Spinal cord (tissue), 10 donors: ENCODE measurements at places on chromosomes 2 and 18. TPM values are rescaled to one million over a fixed set of nuclear protein-coding genes. Genes with fewer than 3 reads are reported as not detected.

DNA sequence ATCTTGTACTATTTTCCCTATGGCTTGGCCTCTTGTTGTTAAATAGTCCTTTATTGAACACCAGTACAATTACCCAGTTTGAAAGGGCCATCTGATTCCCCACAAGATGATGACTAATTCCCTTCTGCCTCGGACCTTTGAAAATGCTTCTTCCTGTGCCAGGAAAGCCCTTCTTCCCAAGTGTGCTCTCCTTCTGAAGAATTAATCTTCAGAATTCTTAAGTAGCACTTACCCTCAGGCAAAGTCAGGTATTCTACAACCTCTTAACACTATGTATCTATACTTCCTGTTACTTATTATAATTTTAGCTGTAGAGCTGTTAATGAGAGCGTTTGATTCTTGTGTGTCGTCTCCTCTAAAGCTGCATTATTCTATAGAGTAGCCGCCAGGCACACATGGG lies 28.6 kb upstream of the MEX3C start:
- H3K4me1 ChIP-seq: no peaks in the 10 kb centered on the region
- H3K27ac ChIP-seq: no peak overlapping the region
- no peaks in the 10 kb centered on the region for H3K27me3 ChIP-seq
- DNase-seq: no peak
- H3K36me3 ChIP-seq: no peaks in the 10 kb centered on the region
- no peak overlapping the region for H3K4me3 ChIP-seq

DNA sequence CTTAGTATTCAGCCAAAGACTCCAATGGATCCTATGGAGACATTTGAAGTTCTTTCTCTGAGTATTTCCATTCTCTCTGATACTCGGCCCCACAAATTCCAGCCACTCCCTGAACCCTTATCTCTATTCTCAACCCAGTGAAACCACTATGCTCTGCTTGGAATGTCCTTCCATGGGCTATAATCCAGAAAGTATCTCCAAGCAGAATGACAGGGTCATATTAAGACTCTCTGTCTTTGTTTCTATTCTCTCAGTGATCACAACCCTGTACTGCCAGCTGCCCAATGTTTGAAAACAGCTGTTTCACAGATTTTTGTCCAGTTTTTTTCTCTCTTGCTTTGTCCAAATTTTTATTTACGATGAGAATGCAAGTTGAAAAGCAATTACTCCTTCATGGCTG lies 21.9 kb downstream of the CHMP3 start:
- no peak overlapping the region for H3K4me3 ChIP-seq
- no peaks in the 10 kb centered on the region for H3K27me3 ChIP-seq

DNA sequence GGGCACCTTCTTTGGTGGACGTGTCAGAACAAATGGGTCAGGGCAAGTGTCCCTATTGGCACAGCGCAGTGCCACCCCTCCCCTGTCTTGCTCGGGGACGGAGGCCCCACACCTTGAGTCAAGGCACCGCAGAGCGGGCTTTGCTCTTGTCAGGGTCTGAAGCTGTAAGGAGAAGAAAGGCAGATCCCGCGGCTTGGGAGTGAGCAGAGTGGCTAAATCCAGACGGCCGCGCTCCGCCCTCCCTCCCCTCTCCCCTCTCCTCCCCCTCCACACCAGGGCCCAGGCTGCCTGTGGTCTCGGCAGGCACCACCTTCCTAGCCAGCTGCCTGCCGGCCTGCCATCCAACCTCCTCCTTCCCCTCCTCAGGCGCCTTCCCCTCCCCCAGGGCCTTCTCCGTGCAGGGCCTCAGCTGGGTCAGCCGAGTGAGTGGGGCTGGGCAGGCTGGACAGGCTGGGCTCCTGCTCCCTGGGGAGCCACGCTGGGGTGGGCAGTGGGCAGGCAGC lies 25.8 kb downstream of the SPEG start:
- peaks cover 71% of the 10 kb centered on the region for H3K36me3 ChIP-seq
- H3K27me3 ChIP-seq: no peaks in the 10 kb centered on the region
- H3K4me1 ChIP-seq: peaks cover 28% of the 10 kb centered on the region
- no peak overlapping the region for H3K4me3 ChIP-seq

The CFAP65 gene
- polyA plus RNA-seq: 5.3 TPM

DNA sequence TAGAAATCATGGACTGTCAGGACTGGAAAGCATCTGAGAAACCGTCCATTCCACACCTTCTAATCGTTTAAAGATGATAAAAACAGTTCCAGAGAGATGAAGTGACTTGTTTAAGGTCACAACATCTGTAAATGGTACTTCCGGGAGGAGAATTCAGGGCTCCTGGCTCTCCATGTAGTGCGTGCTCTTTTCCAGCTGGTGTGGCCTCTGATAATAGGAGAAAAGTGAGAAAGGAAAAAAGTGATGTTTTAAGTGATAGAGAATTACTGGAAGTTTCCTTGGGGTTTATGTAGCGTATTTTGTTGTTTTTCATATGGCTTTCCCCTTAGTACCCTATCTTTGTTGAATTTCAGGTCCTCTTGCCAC lies 663 bp downstream of the C2orf49 start:
- H3K27me3 ChIP-seq: no peaks in the 10 kb centered on the region
- peak overlapping the region; percentile 97 for H3K27ac ChIP-seq
- H3K4me3 ChIP-seq: peak overlapping the region; percentile 95

GRCh38 chr2:98669675-98670074 lies 61.3 kb downstream of the MGAT4A start:
- H3K4me3 ChIP-seq: no peak overlapping the region
- no peaks in the 10 kb centered on the region for H3K27me3 ChIP-seq
- H3K27ac ChIP-seq: no peak overlapping the region
- no peaks in the 10 kb centered on the region for H3K4me1 ChIP-seq
- no peaks in the 10 kb centered on the region for H3K36me3 ChIP-seq

The LOXHD1 gene
- polyA plus RNA-seq: 0.29 TPM

The MIB1 gene
- polyA plus RNA-seq: 29.1 TPM

DNA sequence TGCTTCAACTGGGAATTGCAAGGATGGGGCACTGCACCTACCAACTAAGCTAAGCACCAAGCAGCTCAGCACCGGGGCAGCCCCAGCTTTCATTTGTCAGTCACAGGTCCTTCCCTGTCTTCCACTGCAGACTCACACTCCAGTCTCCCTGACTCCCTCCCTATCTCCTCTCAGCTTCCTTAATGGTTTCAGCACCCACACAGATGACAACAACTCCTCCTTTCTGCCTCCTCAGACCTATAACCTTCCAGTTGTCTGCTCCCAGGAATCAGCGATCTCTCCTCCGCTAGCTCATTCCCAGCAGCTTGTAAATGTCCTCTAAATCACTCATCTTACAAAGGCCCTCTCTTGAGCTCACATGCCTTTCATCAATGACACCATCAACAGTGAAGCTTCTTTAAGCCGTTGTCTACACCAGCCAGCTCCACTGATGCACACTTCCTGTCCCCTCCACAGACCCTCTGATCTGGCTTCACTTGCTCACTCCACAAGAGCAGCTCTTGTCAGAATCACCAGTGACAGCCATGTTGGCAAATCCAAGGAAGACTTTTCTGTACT lies 32.1 kb downstream of the CLASP1 start:
- no peak for DNase-seq
- H3K27me3 ChIP-seq: no peaks in the 10 kb centered on the region
- no peak overlapping the region for H3K27ac ChIP-seq
- H3K36me3 ChIP-seq: peaks cover 3% of the 10 kb centered on the region
- H3K4me3 ChIP-seq: no peak overlapping the region

DNA sequence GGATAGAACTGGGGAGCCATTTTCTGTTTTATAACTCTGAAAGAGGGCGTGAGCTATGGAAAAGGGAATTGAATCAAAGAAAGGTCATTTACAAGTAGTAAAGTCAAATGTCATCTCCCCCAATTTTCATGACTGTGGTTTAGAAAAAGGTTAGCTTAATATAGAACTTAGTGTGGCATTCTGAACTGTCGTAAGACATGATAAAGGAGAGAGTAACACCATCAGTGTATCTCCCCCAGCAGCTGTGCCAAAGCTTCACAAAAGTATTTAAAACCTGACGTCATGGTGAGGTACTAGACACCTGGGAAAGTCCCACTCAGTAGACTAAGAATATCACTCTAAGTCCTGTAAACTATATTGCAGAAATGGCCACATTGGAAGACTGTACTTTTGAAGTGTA lies 5.8 kb upstream of the IKZF2 start:
- no peak overlapping the region for H3K4me3 ChIP-seq
- H3K36me3 ChIP-seq: no peaks in the 10 kb centered on the region
- no peak for DNase-seq
- H3K4me1 ChIP-seq: no peaks in the 10 kb centered on the region
- no peaks in the 10 kb centered on the region for H3K27me3 ChIP-seq

- no peaks in the 10 kb centered on the region for H3K36me3 ChIP-seq
- DNase-seq: no peak
- H3K4me3 ChIP-seq: no peak overlapping the region
- H3K27ac ChIP-seq: no peak overlapping the region
Observed at GRCh38 chr2:201114350-201114749, 1.6 kb upstream of the CFLAR start.
